ENCODE measurements at places on chromosomes 2 and 18. TPM values are rescaled to one million over a fixed set of nuclear protein-coding genes. Genes with fewer than 3 reads are reported as not detected.

- no peaks in the 10 kb centered on the region for H3K36me3 ChIP-seq
- H3K4me1 ChIP-seq, result no peaks in the 10 kb centered on the region
- no peak overlapping the region for H3K27ac ChIP-seq
- H3K4me3 ChIP-seq, result no peak overlapping the region
- DNase-seq, result no peak
Measured at GRCh38 chr18:9823805-9824473, 61.8 kb upstream of the TXNDC2 start.

Gene GLB1L
- total RNA-seq, result 4.4 TPM

Gene AMMECR1L
- 19.3 TPM for total RNA-seq

GRCh38 chr18:8011906-8012305 lies 444.8 kb downstream of the PTPRM start:
- no peaks in the 10 kb centered on the region for H3K36me3 ChIP-seq
- H3K27me3 ChIP-seq, result no peaks in the 10 kb centered on the region
- no peak overlapping the region for H3K4me3 ChIP-seq
- no peak for DNase-seq
- no peaks in the 10 kb centered on the region for H3K4me1 ChIP-seq

DNA sequence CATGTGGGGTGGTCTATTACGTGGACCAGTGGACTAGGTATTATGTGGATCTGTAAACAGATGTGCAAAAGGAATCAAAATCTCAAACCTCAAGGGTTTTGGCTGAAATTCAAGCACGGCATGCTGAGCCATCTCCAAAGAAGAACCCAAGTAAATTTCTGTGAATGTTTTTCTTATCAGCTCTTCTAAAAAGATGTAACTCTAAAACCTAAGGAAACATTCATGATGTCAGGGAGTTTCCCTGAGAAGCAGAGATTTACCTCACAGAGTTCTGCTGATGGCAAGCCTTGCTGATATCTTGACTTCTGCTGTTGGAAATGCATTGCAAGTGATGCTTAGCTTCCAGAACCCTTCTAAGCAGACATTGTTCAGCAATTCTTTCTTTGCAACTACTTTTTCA lies 21.6 kb downstream of the DSG4 start:
- no peaks in the 10 kb centered on the region for H3K36me3 ChIP-seq
- no peak for DNase-seq
- H3K4me1 ChIP-seq, result no peaks in the 10 kb centered on the region
- no peaks in the 10 kb centered on the region for H3K27me3 ChIP-seq
- no peak overlapping the region for H3K4me3 ChIP-seq

GRCh38 chr2:45345331-45346234 lies 265.5 kb downstream of the SRBD1 start:
- no peak for DNase-seq
- H3K4me3 ChIP-seq, result no peak overlapping the region
- H3K4me1 ChIP-seq, result no peaks in the 10 kb centered on the region
- no peaks in the 10 kb centered on the region for H3K27me3 ChIP-seq
- H3K36me3 ChIP-seq, result no peaks in the 10 kb centered on the region

DNA sequence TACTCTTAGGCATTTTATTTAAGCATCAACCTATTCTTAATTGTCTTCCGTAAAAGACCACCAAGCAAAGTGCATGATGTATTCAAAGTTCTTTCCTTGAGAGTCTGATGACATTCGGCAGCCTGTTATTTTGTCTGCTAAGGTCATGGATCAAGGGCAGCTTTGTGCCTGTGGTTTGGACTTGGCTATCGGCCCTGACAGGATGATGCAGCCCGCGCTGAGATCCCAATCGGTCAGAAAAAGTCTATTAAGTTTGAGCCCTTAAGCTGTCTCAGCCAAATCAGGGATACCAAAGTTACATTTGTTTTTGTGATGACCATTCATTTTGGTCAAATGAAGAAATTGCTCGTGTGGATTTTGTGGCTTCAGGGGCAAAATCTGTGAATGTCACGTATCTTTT lies 718.9 kb upstream of the FANCL start:
- H3K36me3 ChIP-seq, result no peaks in the 10 kb centered on the region
- DNase-seq, result no peak
- no peaks in the 10 kb centered on the region for H3K27me3 ChIP-seq

GRCh38 chr2:118290411-118291250 lies 202.4 kb downstream of the INSIG2 start:
- H3K27me3 ChIP-seq, result peaks cover 11% of the 10 kb centered on the region
- no peaks in the 10 kb centered on the region for H3K4me1 ChIP-seq
- DNase-seq, result no peak
- H3K27ac ChIP-seq, result no peak overlapping the region
- no peak overlapping the region for H3K4me3 ChIP-seq

GRCh38 chr2:73987109-73987947 lies 2.6 kb downstream of the TET3 start:
- H3K36me3 ChIP-seq, result peaks cover 71% of the 10 kb centered on the region
- H3K4me3 ChIP-seq, result peak overlapping the region; percentile 86
- peaks cover 60% of the 10 kb centered on the region for H3K4me1 ChIP-seq
- H3K27ac ChIP-seq, result peak overlapping the region; percentile 80
- no peak for DNase-seq

DNA sequence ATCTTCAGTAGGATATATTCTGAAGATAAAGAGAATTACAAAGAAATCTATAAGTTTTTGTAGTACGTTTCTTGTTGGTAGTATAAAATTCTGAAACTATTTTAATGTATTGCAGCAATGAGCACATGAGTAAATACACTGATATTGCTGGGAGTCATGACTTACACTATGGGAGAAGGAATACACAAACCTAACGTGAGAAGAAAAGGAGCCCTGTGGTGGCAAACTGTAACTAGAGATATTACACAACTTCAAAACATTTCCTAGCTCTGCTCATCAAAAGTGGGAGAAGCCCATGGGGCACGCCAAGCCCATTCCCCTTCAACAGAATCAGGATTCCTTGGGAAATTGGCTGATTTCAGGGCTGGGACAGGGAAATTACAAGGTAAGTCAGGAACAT lies 20.5 kb downstream of the SPIRE1 start:
- H3K36me3 ChIP-seq, result no peaks in the 10 kb centered on the region
- no peak overlapping the region for H3K27ac ChIP-seq
- no peaks in the 10 kb centered on the region for H3K27me3 ChIP-seq
- DNase-seq, result no peak
- H3K4me1 ChIP-seq, result peaks cover 19% of the 10 kb centered on the region
- H3K4me3 ChIP-seq, result no peak overlapping the region

Gene KYNU
- not detected for total RNA-seq

DNA sequence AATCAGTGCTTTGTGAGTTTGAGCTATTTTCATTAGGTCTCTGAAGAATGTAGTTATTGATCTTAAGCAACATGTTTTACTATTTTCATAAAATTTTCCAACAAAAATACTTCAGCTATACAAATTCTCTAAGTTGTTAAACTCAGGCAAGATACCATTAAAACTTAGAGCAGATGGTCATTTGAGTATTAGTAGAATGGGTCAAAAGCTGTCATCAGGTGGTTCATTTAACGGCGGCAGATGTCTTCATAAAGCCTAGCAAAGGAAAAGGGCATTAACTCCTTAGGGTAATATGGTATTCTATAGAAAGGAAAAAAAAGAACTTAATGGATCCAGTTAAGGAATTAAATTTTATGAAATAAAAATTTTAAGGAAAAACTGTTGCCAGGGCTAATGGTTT lies 19.2 kb downstream of the MIB1 start:
- no peaks in the 10 kb centered on the region for H3K36me3 ChIP-seq
- peaks cover 7% of the 10 kb centered on the region for H3K4me1 ChIP-seq
- H3K27me3 ChIP-seq, result no peaks in the 10 kb centered on the region
- no peak overlapping the region for H3K4me3 ChIP-seq
- DNase-seq, result no peak

GRCh38 chr2:85697096-85697495 lies 2.9 kb downstream of the GNLY start:
- H3K27me3 ChIP-seq, result peaks cover 5% of the 10 kb centered on the region
- H3K36me3 ChIP-seq, result no peaks in the 10 kb centered on the region
- no peak overlapping the region for H3K4me3 ChIP-seq

DNA sequence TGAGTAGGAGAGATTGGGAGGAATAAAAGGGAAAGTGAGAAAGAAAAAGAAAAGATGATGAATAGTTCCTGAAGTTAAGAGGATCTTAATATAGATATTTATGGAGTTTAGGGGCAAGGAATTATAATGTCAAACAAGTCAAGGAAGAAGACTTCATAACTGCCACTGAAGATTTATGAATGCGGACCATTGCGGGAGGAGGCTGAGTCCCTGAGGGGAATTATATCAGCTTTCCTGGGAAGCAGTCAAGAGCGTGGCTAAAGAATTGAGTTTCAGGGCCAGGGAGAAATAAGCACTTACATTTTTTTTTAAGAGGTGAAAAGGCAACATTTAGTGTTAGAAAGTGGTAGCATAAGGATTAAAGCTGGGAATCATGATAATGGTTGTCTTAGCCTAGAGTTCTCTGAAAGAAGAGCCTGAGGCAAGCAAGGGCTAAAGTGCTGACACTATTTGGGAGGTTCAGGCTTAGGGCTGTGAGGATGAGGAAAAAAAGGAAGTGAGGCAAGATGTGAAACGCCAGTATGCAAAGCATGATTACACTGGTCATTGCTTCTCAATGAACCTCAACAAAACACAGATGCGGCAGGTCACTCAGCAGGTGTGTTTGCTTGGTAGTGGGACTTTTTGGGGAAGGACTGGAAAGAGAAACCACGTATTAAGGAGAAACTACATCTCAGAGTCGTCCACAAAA lies 217.1 kb downstream of the SLC4A3 start:
- H3K27me3 ChIP-seq, result no peaks in the 10 kb centered on the region
- no peak overlapping the region for H3K27ac ChIP-seq
- H3K36me3 ChIP-seq, result no peaks in the 10 kb centered on the region
- no peak for DNase-seq
- no peaks in the 10 kb centered on the region for H3K4me1 ChIP-seq
- H3K4me3 ChIP-seq, result no peak overlapping the region

DNA sequence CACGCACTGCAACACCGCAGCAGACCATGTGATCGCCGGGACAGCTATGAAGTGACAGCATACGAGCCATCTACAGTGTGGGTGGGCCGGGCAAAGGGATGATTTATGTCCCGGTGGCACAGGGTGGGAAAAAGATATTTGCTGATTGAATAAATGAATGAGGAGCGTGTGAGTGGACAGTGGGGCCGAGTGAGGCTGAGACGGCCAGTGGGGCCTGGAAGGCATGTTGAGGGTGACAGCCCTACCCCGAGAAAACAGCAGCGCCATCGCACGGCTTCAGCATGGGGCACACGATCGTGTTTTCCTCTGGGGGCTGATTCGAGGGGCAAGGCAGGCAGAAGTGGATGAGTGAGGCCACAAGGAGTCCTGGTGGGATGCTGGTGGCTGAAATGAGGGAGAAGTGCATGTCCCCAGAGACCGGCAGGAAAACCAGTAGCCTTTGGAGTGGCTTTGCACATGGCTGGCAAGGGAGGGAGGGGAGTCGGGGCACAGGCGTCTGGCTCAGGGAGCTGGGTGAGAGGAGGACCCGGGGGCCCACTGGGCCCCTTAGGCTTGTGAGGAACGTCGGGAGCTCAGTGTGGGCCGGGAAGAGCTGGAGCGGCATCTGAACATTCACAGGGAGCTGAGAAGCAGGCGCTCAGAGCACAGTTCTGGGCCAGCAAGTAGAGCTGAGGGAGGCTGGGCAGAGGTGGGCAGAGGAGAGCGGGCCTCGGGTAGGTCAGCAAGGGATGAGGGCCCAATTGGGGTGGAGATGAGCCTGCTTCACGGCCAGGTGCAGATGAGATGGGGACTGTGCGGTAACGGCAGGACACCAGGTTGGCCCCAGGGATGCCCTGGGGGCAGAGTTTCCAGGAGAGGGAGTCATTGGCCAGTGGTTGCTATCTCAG lies 32.1 kb upstream of the MAL start:
- no peaks in the 10 kb centered on the region for H3K4me1 ChIP-seq
- H3K27me3 ChIP-seq, result peaks cover 22% of the 10 kb centered on the region
- DNase-seq, result no peak
- H3K4me3 ChIP-seq, result no peak overlapping the region

DNA sequence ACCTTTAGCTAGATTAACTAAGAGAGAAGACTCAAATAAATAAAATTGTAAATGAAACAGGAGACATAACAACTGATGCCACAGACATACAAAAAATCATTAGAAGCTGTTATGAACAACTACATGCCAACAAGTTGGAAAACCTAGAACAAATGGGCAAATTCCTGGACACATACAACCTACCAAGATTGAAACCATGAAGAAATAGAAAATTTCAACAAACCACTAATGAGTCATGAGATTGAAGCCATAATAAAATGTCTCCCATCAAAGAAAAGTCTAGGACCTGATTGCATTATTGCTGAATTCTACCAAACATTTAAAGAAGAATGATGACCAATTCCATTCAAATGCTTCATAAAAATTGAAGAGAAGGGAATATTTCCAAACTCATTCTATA lies 54.3 kb downstream of the ST3GAL5 start:
- no peak for DNase-seq
- H3K4me1 ChIP-seq, result peaks cover 27% of the 10 kb centered on the region
- peaks cover 20% of the 10 kb centered on the region for H3K27me3 ChIP-seq
- peaks cover 42% of the 10 kb centered on the region for H3K36me3 ChIP-seq
- no peak overlapping the region for H3K27ac ChIP-seq

Gene TCF7L1
- total RNA-seq, result 0.18 TPM

DNA sequence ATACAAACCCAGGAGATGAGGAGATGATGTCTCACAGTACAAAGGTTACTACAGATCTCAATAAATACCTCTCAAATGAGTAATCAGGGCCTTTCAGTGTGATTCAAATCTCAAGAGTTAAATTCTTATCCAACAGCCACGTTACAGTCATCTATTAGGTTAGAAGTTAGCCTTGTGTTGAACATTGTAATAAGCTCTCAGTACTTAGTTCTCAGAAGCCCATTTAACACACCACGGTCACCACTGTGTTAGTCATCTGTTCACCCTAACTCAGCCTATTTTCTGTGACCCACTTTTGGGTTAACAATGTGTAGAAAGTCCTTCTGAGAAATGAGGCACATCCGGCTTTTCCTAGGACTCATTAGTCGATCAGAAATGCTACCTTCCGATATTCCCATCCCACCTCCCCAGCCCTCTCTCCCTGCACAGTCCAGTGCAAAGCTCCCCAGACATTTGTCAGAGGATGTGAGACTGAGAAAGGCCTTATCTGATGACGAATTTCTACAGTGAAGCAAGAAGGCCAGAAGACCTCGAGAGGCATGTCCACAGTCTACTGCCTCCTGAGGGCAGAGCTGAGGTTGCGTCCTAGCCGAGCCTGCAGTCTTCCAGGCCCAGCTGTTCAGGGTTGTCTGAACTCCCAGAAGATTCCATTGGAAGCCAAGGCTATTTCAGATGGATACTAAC lies 92.6 kb downstream of the ACTR2 start:
- peaks cover 2% of the 10 kb centered on the region for H3K27me3 ChIP-seq
- H3K4me1 ChIP-seq, result peaks cover 21% of the 10 kb centered on the region
- peak overlapping the region; percentile 64 for H3K27ac ChIP-seq

Gene IL36A
- 0.34 TPM for total RNA-seq

- no peaks in the 10 kb centered on the region for H3K4me1 ChIP-seq
- no peaks in the 10 kb centered on the region for H3K27me3 ChIP-seq
- H3K27ac ChIP-seq, result no peak overlapping the region
- no peak for DNase-seq
- H3K36me3 ChIP-seq, result no peaks in the 10 kb centered on the region
Measured at GRCh38 chr2:134189009-134189720, 64.7 kb upstream of the MGAT5 start.
